CD4-positive, alpha-beta T cell treated with Interleukin-17A for 4 hours (primary cell): ENCODE measurements at places on chromosomes 3 and 15.

- DNase-seq = no peak
Measured at GRCh38 chr3:177820683-177821316, 623.5 kb upstream of the TBL1XR1 start.

DNA sequence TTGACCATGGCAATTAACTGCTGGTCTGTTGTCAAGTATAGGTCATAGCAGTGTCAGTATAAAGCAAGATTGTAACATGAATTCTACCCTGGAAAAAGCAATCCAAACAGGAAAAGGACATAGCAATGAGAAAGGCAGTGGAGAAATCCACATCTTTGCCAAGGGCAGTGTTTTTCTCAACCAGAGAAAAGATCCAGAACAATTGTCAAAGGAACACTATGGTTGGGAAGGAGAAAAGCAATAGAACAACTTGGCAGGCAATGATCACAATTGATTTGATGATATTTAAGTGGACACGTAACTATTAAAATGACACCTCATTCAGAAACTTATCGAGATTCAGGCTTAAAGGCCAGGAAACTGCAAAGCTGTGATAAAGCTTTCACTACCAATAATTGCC lies 271.1 kb downstream of the DIPK2A start:
- DNase-seq = no peak

GRCh38 chr3:169907476-169907875 lies 3.9 kb upstream of the SAMD7 start:
- no peak for DNase-seq

DNA sequence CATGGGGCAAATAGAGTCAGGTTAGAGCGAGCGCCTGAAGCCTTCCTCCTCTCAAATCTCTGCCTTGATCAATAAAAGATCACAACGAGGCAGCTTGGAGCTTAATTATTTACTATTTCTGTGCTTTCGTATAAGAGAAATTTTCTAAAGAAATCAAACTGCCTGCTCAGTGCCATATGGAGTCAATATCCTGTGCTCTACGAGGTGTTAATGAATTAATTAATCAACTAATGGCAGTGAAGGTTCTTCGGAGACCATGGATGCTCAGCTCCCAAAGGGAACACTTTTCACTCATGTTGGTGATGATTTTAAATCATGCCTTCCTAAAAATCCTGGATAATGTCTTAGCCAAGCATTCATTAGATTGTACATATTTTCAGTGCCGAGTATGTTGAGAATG lies 153.5 kb upstream of the PPP2R3A start:
- DNase-seq = no peak

GRCh38 chr3:32937331-32937730 lies 14.1 kb upstream of the CCR4 start:
- no peak for DNase-seq

DNA sequence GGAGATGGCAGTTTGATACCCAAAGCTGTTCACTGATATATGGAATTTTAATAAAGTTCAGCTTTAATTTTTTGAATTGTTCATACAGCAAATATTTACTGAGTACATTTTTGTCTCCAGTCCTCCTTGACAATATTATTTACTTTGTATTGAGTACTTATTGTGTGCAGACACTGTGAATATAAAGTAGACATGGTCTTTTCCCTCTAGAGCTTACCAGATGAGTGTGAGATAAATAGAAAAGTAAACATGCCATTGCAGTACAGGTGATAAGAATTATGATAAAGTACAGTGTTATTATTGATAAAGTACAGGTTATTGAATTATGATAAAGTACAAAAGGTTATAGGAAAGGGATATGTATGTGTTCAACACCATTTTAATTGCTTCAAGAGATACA lies 2.1 kb downstream of the UBA5 start:
- DNase-seq = no peak

GRCh38 chr15:42332331-42332730 lies 27.0 kb upstream of the CAPN3 start:
- no peak for DNase-seq

DNA sequence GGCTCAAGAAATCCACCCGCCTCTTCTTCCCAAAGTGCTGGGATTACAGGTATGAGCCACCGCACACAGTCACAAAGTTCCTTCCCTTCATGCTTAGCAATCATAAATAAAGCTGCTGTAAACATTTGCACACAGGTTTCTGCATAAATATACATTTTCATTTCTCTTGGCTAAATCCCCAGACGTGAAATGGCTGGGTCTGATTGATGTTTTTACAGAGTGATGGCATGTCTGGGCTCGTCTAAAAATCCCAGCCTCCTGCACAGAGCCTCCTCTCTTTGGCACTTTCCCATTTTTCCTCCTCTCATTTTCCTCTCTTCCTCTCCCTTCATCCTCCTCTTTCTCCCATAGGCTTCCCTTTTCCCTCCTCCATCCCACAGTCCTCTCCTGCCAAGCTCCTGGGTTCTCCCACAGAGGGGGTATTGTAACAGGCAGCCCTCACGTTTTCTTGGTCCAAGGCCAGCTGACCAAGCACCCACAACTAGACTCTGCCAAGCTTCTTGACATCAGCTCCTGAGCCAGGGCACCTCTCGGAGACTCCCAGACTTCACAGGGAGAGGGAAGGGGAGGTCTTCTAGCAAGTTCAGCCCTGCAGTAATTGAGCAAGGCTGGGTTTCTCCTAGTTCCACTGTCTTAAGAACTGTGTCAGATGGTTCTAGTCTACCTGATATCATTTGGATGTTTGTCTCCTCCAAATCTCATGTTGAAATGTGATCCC lies 10.5 kb upstream of the PLA2G4E start:
- DNase-seq = no peak

- peak; percentile 50 for DNase-seq
Measured at GRCh38 chr3:82133070-82133606, 371.7 kb upstream of the GBE1 start.

- DNase-seq = no peak
Measured at GRCh38 chr3:21185816-21186314, 565.1 kb downstream of the ZNF385D start.

DNA sequence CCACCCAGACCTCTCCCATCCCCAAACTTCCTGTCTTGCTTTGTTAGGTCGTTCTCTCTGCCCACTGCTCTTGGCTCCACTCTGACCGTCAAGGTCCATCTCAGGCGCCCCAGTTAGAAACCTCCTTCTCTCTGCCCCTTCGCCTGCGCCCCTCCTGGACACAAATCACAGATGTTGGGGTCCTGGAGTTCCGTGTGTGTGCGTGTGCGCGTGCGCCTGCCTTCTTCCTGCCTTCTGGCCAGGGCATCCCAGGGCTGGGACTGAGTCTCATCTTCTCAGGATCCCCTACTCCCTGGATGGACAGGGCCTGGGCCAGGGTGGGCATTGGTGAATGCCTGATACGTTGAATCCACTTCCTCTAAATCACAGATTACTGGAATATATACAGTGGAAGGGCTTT lies 869 bp downstream of the ACSBG1 start:
- no peak for DNase-seq

DNA sequence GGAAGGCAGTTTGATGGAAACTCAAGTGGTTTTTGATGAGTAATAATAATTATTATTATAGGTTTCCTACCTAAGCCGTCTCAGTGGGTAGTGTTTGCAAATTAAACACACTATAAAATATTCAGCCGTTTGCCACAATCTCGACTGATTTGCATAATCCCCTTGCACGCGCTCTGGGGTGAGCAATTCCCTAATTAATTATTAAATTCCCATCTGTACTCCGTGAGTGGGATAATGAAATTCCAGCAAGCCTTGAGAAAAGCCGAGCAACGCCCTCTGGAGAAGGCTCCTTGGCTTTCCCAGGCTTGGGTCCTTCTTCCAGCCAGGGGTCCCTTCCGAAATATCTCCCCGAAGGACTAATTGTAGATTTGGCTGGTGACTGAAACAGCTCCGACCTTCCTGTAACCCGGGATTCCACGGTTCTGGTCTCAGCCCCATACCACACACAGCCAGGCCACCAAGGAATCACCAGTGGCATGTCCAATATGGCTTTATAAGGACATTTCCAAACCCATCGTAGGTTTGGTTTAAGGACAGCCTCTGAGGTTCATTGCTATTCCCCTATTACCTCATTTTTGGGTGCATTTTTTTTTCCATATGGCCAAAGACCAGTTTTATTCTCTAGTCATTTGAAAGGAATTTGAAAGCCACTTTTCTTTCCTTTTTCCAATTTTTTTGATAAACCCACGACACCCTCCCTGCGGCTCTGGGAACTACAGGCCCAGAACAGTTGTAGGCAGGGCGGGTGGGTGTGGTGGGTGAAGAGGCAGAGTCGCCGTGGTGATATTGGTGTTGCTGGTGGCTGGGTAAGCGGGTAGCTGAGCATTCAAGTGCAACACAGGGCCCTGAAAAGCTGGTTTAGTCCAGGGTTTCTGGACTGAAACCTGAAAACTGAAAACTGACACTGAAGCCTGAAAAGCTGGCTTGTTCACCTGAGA lies 33.2 kb upstream of the RGMA start:
- DNase-seq = no peak

DNA sequence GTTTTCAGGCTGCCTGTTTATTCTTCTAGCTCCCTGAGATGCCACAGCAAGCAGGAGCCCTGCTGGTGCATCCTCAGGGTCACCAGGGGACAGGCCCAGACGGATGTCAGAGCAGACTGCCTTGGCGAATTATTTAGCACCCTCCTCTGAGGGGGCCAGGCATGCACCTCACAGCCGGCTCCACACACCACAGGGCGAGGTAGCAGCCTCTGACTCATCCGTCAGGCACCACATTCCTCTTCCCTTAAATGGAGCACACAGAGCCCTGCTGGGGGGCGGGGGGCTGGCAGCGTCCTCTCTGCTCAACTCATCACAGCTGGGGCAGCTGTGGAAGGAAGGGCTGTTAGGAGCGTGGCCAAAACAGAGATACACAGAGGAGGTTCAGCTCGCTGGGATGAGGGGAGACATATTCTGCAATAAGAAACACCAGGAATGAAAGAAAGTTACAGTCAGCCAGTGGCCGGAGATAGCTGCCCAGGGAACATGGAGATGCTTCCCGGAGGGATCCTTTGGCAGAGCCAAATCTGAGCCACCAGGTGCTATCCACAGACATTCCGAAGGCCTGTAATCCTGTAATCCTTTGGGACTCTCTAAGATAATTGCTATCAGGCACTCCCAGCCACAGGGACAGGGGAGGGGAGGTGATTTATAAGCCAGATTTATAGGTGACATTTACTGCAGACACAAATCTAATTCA lies 13.9 kb upstream of the PRICKLE2 start:
- DNase-seq = no peak

DNA sequence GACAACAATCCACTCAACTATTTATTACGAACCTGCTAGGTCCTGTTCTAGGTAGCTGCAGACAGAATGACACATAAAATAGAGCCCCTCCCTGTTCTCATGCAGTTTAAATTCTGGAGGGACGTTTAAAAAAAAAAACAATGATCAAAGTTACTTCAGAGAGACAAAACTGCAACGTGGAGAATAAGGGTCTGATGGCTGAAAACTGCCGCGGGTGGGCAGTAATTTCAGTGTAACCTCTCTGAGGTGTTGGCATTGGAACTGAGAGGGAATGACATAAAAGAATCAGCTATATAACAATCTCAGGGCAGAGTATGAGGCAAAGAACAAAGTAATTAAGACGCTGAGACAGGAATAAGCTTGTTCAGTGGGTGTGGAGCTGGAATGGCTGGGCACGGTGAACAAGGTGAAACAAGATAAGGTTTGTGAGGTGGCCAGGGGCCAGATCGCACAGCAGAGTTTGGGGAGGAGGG lies 19.5 kb downstream of the TBL1XR1 start:
- no peak for DNase-seq

DNA sequence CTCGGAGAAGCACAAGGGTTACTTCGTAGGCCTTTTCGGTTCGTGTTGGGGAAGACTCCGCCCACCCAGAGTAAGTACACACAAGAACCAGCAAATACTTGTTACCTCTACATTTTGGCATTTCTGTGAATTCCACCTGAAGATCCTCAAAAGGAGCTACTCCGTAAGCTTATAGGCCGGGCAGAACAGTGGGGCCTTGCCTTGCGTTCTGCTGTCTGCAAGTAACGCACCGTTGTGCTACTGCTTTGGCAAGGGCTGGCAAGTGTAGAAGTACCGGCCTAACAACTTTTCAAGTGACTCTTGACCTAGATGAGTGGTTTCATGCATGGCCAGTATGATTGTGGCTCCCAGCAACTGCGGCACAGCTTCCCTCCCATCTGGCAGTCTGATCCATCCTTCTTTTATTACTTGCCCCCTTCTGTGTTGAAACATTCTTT lies 6.4 kb upstream of the DNAAF4 start:
- no peak for DNase-seq

- no peak for DNase-seq
Measured at GRCh38 chr3:68288085-68288484, 633.7 kb upstream of the SUCLG2 start.

DNA sequence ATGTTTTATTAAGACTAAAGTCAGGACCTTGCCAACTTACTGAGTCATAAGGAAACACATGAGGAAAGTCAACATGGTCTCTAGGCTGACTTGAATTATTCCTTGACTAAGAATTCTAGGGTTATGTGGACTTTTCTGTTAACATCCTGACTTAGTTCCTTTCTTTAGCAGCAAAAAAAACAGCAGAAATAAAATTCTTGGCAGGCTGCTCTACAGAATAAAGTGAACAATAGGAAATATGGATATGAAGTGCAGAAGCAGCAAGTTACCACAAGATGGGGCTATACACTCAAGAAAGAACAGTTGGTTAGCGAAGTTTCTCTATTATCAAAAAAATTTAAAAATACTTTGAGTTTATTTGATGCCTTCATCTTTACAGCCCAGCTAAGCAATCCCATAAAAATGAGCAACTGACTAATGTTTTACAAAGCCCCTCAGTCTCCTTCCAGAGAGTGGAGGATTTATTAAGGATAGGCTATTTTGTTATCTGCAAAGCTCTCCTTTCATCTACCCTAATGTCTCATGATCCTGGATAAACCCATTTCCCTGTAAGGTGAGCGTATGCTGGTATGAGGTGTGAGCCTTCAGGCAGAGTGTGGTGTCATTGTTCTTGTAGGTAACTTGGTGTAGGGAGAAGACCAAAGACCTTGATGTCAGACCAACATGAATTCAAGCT lies 23.1 kb upstream of the MCCC1 start:
- peak; percentile 19 for DNase-seq

GRCh38 chr3:155919728-155920127 lies 49.3 kb downstream of the GMPS start:
- DNase-seq = no peak

- DNase-seq = peak; percentile 81
Measured at GRCh38 chr15:40941528-40942336, 11.5 kb upstream of the CHAC1 start.
